Fibroblast of skin of abdomen (primary cell): ENCODE measurements at places on chromosomes 3 and 15.

GRCh38 chr3:17130956-17131355 lies 246.2 kb downstream of the PLCL2 start:
- DNase-seq, result no peak

- DNase-seq, result peak; percentile 13
Measured at GRCh38 chr3:32076566-32076965, 29.9 kb upstream of the GPD1L start.

DNA sequence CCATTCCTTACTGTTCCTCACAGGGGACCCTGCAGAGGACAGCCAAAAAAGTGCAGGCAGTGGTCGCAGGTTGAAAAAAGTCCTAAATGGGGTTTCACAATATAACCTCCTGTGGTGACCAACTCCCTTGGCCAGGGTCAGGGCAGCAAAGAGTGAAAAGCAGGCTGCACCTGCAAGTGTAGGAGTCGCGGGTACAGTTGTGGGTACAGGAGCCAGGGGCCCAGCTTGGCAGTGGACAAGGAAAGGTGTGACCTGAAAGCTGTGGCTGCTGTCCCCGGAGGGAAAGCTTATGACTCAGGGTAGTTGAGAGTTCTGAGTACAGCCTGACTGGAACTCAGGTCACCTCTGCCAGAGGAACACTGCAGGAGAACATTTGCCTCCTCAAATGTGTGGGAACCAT lies 1114.1 kb downstream of the ROBO2 start:
- DNase-seq, result no peak

GRCh38 chr3:68055215-68055614 lies 400.8 kb upstream of the SUCLG2 start:
- no peak for DNase-seq

DNA sequence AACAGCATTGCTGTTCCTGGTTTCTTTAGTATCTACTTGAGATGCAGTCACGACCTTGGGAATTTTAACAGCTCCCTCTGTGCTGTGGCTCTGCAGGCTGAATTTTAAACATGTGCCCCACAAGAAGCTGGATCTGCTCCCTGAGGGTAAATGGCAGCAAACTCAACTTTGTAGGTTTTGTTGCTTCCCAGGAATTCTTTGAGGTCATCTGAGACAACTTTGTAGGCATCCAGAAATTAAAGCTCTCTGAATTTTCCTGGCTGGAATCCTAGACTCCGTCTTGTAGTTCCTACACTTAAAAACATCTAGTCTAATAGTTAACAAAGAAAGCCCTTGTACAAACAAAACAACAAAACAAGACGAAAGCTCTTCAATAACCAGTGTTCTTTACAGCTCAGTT lies 366.3 kb downstream of the FEZF2 start:
- peak; percentile 33 for DNase-seq

GRCh38 chr3:150408221-150409124 lies at the start of gene TSC22D2:
TSC22D2 (plus strand) TSS chr3:150408298; CDS start chr3:150409351, 1,053 bp downstream.
- peak; percentile 96 for DNase-seq

GRCh38 chr3:66933233-66933632 lies 64.9 kb upstream of the KBTBD8 start:
- no peak for DNase-seq

GRCh38 chr3:171833789-171834460 lies 9.2 kb upstream of the TMEM212 start:
- DNase-seq, result no peak

- DNase-seq, result no peak
Measured at GRCh38 chr15:40769274-40770146, at the start of gene C15orf62. C15orf62 (plus strand) TSS chr15:40769980; CDS start chr15:40770496, 516 bp downstream.

GRCh38 chr15:58665672-58666071 lies 83.8 kb downstream of the ADAM10 start:
- no peak for DNase-seq

GRCh38 chr3:116298151-116298550 lies 147.1 kb downstream of the LSAMP start:
- DNase-seq, result no peak

- no peak for DNase-seq
Measured at GRCh38 chr3:45631486-45631885, 36.9 kb downstream of the LIMD1 start.

GRCh38 chr3:138254216-138254615 lies 67.1 kb downstream of the ARMC8 start:
- DNase-seq, result no peak

GRCh38 chr3:141812084-141812483 lies 48.9 kb downstream of the GRK7 start:
- DNase-seq, result peak; percentile 28

DNA sequence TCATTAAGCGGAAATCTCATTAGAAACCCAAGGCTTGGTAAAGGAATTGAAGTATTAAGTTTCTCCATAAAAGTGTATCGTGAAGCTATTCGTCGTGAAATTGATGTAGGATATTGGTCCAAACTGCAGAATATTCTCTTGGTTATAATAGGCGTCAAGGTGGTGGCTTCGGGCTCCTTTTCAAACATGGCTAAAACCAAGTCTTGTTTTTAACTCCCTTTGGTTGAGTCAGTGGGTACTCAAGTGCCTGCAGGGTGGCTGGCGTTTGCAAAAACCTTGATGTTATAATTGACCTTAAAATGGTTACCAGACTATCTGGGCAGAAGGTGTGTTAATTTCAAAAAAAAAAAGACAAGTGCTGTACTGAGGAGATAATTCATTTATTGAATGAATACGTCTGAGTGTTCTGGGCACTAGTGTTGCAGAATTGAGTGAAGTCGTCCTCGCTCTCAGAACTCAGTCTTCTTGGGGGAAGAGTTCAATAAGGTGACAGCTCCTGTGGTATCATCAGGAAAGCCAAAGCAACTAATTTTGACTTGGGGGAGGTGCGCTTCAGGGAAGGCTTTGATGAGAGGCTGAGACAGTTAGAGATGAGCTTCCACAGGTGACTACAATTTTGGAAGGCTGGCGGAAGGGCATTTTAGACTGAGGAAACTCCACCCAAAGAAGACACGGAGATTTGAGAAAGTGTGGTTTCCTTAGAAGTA lies 1.5 kb downstream of the UBE2Q2 start:
- DNase-seq, result no peak

DNA sequence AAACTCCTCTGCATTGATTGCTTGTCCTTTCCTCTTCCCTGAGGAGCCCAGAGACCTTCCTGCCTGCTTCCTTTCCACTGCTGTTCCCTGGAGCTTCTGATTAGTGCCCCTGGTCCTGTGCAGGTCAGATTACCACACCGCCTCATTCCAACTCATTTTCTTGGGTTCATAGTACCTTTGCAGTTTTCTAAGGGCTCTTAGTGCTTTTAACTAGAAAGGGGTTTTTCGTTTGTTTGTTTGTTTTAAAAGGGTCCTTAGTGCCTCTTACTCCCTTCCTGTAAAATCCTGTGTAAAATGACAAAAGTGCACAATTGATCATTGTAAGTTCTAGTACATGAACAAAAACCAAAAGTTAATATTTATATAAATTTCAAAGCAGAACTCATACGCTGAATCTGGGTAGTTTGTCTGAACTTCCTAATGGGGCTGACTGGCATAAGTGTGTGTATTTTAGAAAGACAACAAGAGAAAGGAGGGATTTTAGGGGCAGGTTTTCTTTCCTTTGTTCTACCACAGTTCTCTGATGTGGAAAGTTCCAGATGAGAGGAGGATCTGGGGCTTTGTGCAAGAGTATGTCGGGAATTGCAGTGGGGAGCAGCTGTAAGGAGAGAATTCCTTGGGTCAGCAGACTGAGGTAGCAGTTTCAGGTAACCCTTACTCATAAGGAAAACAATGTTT lies 30.6 kb downstream of the SNRK start:
- no peak for DNase-seq

DNA sequence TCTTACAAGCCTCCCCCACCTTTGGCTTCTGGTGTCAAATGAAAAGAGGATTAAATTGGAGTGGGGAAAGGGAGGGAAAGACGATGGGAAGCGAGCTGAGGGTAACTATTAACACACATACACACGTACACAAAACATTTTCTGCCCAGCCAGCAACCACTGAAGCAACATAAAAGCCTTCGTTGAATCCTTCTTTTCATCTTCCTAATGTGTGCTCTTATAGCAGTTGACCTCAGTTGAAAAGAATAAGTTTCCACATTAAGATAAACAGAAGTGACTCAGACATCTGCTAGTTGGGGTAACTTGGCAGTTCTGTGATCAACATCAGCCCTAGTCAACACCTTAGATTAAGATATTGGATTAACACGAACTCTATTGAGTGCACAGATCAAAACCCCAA lies 558.5 kb downstream of the MECOM start:
- DNase-seq, result peak; percentile 33

- no peak for DNase-seq
Measured at GRCh38 chr15:89323825-89324224, 10.8 kb downstream of the POLG start.
